ENCODE measurements at places on chromosomes 3 and 15.
A peak's percentile ranks its signal among the peaks of the same experiment; 100 is the strongest.

GRCh38 chr15:54803987-54804386 is 392.8 kb downstream of the RSL24D1 start:
- no peak for DNase-seq

- DNase-seq = no peak
These were observed 36.4 kb downstream of the LINS1 start for GRCh38 chr15:100565591-100565990.

- DNase-seq = no peak
These were observed 18.4 kb upstream of the MITF start for GRCh38 chr3:69720824-69721223.

- DNase-seq = no peak
These were observed 80.9 kb downstream of the FRMD4B start for GRCh38 chr3:69305011-69305410.

DNA sequence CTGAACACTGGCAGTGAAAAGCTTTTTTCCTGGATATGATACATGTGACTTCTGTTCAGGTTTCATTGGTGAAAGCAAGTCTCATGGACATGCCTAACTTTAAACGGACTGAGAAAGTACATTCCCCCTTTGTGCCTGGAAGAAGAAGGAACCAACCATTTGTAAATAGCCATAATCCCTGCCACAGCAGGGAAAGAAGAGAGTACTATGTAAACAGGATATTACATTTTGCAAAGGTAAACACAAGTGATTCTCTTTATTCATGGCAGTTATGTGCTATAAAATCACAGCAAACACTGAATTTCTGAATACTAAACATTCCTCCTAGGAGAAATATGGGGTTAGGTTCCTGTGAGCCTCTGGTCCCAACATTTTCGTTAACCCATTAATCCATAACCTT is 46.8 kb downstream of the PRICKLE2 start:
- no peak for DNase-seq

GRCh38 chr3:135228201-135228600 is 433.1 kb downstream of the EPHB1 start:
- DNase-seq = no peak

DNA sequence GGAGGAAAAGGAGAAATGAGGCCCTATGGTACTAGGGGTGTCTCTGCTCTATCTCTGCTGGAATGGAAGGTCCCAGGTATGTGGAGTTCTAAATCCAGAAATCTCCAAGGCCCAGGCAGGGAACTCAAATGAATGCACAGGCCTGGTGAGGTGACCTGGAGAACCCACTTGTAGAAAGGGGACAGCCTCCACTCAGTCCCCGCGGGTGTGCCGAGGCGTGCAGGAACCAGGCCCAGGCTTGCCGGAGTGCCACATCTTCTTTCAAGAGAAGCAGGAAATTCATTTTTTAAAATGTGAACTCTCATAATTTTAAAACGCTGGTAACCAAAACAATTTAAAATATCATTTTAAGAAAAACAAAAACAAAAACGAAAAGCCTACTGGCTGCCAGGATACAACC is 32.2 kb upstream of the ADCY5 start:
- DNase-seq = no peak

DNA sequence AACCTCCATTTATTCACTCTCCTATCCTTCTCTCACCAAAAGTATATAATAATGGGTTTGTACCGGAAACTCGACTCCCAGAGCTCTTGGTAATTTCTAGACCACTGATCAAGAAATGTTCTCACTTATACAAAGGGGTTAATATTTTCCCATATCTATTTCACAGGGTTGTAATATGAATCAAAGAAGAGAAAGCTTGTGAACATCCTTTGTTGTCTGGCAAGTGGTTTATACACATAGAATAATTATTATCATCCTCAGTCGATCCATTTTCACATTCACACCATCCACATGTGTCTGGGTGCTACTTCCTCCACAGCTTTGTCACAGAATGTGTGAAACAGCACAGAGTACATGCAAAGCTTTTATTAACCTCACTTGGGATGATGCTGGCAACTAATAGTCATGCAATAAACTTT is 29.9 kb upstream of the STT3B start:
- DNase-seq = no peak

- peak; percentile 81 for DNase-seq
These were observed 22.0 kb downstream of the RAB27A start for GRCh38 chr15:55267401-55268175.

DNA sequence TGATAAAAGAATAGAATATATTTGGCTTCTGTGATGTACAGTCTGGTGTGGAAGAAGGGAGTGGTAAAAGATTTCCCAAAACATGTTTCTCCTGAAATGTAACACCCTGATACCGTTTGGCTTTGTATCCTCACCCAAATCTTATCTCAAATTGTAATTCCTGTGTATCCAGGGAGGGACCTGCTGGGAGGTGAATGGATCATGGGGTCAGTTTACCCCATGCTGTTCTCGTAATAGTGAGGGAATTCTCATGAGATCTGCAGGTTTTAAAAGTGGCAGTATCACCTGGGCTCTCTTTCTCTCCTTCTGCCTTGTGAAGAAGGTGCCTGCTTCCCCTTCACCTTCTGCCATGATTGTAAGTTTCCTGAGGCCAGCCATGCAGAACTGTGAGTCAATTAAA is 1070.8 kb downstream of the IGSF11 start:
- no peak for DNase-seq

All from fibroblast of skin of right quadriceps (primary cell).